NCI-H1048 (cell line): ENCODE measurements at places on chromosomes 6 and 20.

GRCh38 chr20:35172434-35172806, 548 bp downstream of the PROCR start:
- no peak for DNase-seq

GRCh38 chr6:90135667-90136066, 161.0 kb downstream of the BACH2 start:
- DNase-seq: no peak

GRCh38 chr6:70905742-70906141, 51.1 kb downstream of the B3GAT2 start:
- no peak for DNase-seq

- no peak for DNase-seq
Measured at GRCh38 chr6:56772737-56773184, 130.1 kb upstream of the DST start.

GRCh38 chr20:9141921-9142320, 73.0 kb downstream of the PLCB4 start:
- no peak for DNase-seq

DNA sequence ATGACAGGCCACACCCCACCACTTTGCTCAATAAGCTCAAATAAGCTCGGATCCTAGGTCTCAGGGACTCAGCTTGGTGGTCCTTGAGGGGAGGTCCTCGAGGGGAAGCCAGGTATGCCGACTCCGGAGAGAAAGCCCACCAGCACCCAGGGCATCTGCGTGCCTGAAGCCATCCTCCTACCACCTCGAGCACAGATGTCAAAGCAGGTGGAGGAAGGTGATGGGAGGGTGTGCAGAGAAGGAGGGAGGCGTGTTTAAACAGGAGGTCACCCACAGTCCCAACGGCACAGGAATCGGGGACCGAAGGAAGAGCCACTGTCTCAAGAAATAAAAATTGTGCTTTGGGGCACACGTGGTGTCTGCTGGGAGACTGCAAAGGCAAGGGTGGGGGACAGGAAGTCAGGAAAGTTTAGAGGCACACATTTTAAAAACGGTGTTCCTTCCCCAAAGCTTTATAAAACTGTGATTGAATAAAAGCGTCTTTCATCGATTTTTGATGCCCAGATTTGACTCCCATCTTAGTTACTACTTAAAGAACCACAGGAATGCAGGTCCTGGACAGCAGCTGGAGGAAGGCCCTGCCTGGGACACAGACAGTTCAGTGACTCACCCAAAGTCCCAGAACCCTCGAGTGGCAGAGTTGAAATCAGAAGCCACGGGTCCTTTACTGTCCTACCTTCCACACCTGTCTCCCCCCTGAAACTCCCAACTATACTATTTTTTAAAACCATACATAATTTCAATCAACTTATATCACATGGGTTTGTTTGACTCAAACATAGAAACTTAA, 221.0 kb upstream of the PDE10A start:
- no peak for DNase-seq

DNA sequence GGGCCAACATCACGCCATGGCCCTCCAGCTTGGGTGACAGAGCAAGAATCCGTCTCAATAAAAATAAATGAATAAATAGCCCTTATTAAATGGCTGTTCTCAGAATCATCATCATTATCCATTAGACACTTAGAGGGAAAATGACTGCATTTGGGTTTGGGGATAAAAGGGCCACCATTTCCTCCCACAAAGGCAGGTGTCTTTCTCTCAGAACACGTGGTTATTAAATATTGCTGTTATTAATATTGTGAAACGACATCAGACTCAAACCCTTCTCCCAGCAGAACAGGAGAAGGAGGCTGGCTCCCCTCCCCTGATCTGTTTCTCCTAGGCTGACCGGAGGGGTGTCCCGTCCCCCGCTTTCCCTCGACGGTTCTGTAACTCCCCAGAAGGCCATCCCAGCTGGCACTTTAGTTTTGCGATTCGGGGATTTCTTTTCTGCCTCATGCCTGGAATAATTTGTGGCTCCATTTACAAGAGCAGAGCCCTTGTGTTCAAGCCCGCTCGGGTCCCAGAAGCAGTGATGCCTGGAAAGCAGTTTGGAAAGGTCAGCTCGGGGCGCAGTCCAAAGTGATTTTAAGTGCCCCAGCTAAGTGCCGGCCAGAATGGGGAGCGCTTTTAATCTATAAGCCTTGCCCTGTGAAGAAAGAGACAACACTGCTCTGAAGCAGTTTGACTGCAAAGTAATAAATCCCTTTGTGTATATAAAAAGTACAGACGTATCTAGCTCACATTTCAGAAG, 41.9 kb downstream of the EYA2 start:
- DNase-seq: no peak

GRCh38 chr6:112343977-112344376, 3.2 kb upstream of the RFPL4B start:
- no peak for DNase-seq

DNA sequence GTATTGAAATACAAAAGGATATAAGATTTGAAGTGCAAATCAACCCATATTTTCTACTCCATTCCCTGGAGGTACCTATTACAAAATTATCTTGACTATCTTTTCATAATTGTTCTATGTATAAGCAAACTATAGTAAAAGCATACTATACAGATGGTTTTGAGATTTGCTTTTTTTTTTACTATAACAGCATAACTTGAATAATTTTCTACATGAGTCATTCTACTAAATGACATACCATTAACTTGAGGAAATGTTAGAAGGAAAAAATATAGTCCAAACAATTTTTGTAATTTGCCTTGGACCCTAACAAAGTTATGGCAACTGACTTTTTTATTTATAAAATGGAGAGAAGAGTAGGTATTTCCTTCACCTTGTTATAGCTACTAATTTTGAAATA, 472.7 kb downstream of the PKHD1 start:
- no peak for DNase-seq

DNA sequence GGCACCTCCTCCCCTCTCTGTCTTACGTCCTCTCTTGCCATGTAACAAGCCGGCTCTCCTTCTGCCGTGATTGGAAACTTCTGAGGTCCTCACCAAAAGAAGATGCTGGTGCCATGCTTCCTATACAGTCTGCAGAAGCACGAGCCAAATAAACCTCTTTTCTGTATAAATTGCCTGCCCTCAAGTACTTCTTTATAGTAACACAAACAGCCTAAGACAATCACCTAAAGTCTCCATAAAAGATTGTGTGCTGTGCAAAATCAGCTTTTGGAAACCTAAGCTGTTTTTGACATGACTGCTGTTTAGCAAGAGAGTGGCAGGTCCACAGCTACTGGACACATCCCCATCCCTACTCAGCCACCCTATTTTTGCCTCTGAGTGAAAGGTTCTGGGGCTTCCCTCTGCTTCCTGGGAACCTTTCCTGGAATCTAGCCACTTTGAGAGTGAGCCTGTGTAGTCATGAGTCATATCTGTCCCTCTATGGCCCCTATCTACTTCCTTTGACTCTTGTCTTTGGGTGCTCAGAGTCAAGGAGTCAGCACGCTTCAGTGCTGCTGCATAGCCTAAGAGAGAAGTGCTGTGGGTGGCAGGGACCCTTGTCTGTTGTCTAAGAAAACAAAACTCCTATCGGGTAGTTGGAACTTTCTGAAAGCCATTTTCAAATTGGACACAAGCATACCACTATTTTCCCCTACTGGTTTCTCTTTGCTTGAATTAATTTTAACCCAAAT, 110.0 kb downstream of the PPP1R14C start:
- DNase-seq: no peak
